ENCODE measurements at places on chromosomes 6 and 20. TPM values are rescaled to one million over a fixed set of nuclear protein-coding genes. Genes with fewer than 3 reads are reported as not detected.

The SLC24A3 gene
- 4.4 TPM for polyA plus RNA-seq

The GGTLC1 gene
- not detected for polyA plus RNA-seq

The CST2 gene
- polyA plus RNA-seq = not detected

The GPX6 gene
- polyA plus RNA-seq = not detected

The ESR1 gene
- under 0.01 TPM for polyA plus RNA-seq

The CCN6 gene
- not detected for polyA plus RNA-seq

The METTL24 gene
- not detected for polyA plus RNA-seq

The HLA-DMB gene
- polyA plus RNA-seq = 13.2 TPM

The ZFP57 gene
- 0.03 TPM for polyA plus RNA-seq

The DPPA5 gene
- not detected for polyA plus RNA-seq

The FAM135A gene
- 21.6 TPM for polyA plus RNA-seq

The BCAS4 gene
- 0.60 TPM for polyA plus RNA-seq

The JPH2 gene
- polyA plus RNA-seq = 5.3 TPM

The DDX27 gene
- 16.8 TPM for polyA plus RNA-seq

The MYLK2 gene
- not detected for polyA plus RNA-seq

The HTR1E gene
- polyA plus RNA-seq = not detected

The ZNF391 gene
- 0.46 TPM for polyA plus RNA-seq

The COL9A3 gene
- 1.8 TPM for polyA plus RNA-seq

The POPDC3 gene
- not detected for polyA plus RNA-seq

The MOCS1 gene
- 16.2 TPM for polyA plus RNA-seq

The DCDC2 gene
- 0.46 TPM for polyA plus RNA-seq

The CLDN20 gene
- not detected for polyA plus RNA-seq

The ZNF133 gene
- 4.8 TPM for polyA plus RNA-seq

The GSTA2 gene
- polyA plus RNA-seq = not detected

The ID1 gene
- 329 TPM for polyA plus RNA-seq

The OR2H2 gene
- polyA plus RNA-seq = not detected

The SDCBP2 gene
- polyA plus RNA-seq = 339 TPM

The TULP1 gene
- not detected for polyA plus RNA-seq

The PI3 gene
- 84.1 TPM for polyA plus RNA-seq

The PM20D2 gene
- polyA plus RNA-seq = 10.2 TPM

The MCCD1 gene
- not detected for polyA plus RNA-seq

The LRRN4 gene
- polyA plus RNA-seq = not detected

The FGD2 gene
- 3.7 TPM for polyA plus RNA-seq

The PDE10A gene
- not detected for polyA plus RNA-seq

The TFAP2B gene
- polyA plus RNA-seq = not detected

The PSORS1C2 gene
- not detected for polyA plus RNA-seq

The SLC12A5 gene
- polyA plus RNA-seq = not detected

The FAM209B gene
- not detected for polyA plus RNA-seq

The SLC22A23 gene
- 18.7 TPM for polyA plus RNA-seq

The BCL2L1 gene
- polyA plus RNA-seq = 78.7 TPM
